Stimulated activated CD8-positive, alpha-beta memory T cell treated with anti-CD3 and anti-CD28 coated beads, Interleukin-2, amount 100 ng/mL, for 48 hours (primary cell): ENCODE measurements at places on chromosomes 1 and 21.

- DNase-seq = no peak
Measured at GRCh38 chr1:69852151-69852550, 284.4 kb downstream of the LRRC7 start.

DNA sequence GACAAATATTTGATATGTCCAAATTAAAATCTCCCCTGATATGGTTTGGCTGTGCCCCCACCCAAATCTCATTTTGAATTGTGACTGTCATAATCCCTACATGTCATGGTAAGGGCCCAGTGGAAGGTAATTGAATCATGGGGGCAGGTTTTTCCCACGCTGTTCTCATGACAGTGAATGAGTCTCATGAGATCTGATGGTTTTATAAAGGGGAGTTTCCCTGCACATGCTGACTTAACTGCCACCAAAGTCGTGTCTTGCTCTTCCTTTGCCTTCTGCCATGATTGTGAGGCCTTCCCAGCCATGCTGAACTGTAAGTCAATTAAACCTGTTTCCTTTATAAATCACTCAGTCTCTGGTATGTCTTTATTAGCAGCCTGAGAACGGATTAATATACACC is 207.0 kb downstream of the BARHL2 start:
- no peak for DNase-seq

- DNase-seq = no peak
Measured at GRCh38 chr21:15037900-15038293, 26.9 kb downstream of the NRIP1 start.

- no peak for DNase-seq
Measured at GRCh38 chr1:242691610-242691945, 167.1 kb upstream of the PLD5 start.

DNA sequence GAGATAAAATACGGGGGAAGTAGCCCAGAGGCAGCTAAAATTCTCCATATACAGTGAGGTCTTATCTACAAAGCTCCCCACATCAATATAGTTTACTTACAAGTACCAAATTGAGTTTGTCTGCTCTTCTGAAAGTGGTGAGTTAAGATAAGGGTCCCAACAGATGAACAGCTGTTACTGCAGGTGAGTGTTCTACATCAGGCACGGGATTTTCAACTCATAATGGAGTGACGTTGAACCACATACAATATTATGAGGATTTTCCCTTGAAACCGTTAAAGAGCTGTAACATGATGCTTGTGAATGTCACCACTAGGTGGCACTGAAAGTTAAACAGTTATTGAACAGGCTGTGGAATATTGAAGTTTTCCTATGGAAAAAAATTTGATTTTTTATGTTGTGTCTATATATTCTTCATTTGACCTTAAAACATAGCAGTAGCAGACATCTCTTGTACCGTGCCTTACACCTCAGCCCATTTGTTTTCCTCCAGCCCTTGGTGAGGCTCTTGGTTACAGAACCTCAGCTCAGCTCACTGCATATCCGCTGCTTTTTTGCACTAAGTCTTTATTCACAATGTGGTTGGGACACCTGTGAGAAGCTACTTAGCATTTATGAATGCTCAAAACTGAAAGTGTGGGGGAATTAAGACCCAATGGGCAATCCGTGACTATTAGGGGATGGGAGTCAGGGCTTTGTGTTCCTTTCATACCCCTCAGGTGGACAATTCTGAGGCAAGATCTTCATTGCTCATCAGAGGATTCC is 23.2 kb downstream of the CD1D start:
- no peak for DNase-seq

GRCh38 chr1:38246955-38247952 is 200.7 kb upstream of the POU3F1 start:
- no peak for DNase-seq

GRCh38 chr1:38730511-38731397 is 128.8 kb downstream of the RRAGC start:
- DNase-seq = no peak

DNA sequence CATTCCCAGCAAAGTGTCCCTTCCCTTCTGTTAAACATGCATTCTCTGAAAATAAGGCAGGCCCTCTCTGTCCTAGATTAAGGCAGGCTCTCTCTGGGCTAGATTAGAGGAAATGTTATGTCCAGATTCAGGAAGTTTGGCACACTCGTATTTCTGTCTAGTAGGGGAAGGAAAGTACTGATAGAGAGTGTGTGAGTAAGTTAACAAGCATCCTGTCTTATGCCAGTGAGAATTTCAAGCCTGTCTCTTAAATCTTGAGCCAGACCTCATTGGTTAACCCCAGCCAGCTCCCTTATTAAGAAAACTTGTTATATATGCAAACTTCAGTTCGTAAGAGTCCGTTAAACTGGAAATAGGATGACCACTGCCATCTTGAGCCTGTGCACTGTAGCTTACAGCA is 31.6 kb downstream of the IGSF5 start:
- DNase-seq = no peak

DNA sequence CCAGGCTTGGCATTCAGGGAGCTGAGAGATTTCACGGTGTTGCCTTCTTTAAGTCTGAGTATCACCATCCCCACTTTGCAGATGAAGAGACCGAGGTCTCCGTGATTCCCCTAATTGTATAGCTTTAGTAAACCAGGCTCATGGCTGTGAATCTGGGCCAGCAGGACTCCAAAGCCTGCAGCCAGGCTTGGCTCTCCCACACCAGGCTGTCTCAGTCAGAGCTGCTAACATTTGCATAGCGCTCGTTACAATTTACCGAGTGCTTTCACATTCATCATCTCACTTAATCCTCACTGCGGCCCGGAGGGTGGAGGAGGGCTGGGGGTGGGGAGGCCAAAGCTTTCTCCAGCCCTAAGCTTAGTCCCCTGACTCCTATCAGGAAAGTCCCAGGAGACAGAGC is 11.7 kb downstream of the C1orf94 start:
- DNase-seq = no peak

DNA sequence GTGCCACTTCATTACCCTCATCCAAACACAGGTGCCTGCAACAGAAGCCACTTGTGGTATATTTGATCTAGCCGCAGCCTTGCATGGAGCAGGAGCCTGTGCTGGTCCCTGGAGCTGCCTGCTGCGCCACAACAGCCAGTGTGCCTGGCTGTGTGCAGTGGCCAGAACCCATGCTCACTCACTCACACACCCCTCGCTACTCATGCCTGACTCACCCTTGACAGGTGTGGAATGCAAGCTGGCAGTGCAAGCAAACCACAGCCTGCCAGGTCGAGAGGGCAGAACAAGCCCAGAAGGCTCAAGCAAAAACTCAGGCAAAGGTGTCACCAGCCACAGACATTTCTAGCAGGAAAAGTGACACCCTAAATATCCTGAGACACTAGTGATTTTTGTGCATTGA is 1510.9 kb downstream of the KCNT2 start:
- DNase-seq = no peak

- no peak for DNase-seq
Measured at GRCh38 chr21:42160111-42160721, 58.7 kb upstream of the ABCG1 start.

DNA sequence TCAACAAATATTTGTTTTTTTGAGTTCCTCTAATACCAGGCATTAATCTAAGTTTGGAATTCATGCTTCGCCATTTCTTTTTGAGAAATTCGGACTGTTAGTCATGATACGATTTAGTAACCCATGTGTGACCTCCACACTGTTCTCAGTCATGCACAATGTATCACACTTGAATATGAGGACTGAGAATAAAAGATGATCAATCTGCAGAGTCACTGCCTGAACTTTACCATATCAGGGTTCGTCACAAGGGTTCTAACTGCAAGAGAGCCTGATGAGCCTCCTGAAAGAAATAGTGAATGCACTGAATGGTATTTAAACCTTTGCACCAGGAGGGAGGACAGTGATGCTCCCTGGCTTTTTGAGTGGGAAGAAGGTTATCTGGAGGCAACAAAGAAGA is 10.9 kb upstream of the FASLG start:
- no peak for DNase-seq

GRCh38 chr1:39984951-39985350 is 30.0 kb downstream of the MFSD2A start:
- DNase-seq = no peak

DNA sequence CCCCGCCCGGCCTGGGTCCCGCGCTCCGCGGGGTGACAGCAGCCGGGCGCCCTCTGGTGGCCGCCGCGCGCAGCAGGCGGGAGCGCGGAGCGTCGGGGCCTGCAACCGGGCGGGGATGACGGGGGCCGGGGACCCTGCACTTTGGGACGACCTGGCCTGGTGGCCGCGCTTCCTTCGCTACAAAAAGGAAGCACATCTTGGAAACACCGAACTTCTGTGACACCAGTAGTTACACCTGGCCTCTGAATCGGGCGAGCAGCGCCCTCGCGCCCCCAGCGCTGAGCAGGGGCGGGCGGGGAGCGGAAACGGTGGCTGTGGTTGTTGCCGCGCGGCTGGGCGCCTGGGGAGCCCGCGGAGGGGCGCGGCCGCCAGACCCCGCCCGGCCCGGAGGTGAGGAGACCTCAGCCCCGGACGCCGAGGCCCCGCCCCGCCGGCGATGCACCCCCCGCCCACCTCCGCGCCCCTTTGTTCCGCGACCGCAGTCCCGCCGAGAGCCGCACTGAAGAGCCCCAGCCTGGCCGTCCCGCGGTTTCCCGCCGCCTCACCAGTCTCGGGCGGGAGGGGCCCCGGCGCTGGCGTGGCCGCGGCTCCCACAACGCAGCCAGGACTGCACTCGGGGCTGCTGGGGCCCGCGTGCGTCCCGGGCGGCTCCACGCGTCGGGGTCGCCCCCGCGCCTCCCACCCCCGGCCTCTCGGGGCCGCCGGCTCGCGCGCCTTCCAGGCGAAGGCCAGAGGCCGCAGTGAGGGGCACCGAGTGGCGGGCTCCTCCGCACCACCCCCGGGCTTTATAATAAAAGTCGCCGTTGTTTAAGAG is 59.3 kb downstream of the H3-3A start:
- peak; percentile 57 for DNase-seq

- DNase-seq = no peak
Measured at GRCh38 chr21:40512590-40512989, 334.4 kb downstream of the DSCAM start.

GRCh38 chr1:248590055-248590454 is 7.4 kb downstream of the OR2T10 start:
- DNase-seq = no peak

- DNase-seq = no peak
Measured at GRCh38 chr1:92980732-92981647, 19.7 kb upstream of the DIPK1A start.

DNA sequence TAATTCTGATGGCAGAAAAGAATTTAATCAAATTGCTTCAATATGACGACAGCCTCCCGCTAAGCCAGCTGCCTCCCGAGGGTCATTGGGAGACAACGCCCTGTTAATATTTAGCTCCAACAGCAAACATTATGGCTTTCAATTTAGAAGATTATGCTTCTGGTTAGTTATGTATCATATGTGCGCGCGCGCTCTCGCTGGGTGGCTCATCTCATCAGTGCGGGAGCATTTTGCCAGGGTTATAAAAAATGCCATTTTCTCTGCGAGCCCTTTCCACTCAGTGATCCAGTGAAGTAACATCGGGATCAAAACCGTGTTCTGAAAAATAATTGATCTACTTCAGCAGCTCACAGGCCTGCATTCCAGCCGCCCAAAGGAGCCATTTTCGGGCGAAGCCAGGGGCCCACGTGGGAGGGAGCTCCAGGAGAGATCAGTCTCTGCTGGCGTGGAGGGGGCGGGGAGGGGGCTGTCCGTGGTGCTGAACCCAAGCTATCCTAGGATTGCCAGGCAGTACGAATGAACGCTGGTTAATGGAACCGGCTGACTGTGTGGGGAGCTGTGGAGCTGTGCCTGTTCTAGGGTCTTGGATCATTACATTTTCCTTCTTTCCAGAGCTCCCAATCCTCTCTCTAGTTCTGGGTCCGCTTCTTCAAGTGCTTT is 219.1 kb upstream of the ZC3H12A start:
- no peak for DNase-seq

GRCh38 chr1:63756839-63757238 is 17.0 kb upstream of the ROR1 start:
- DNase-seq = no peak
